ENCODE measurements at places on chromosomes 16 and 17.

DNA sequence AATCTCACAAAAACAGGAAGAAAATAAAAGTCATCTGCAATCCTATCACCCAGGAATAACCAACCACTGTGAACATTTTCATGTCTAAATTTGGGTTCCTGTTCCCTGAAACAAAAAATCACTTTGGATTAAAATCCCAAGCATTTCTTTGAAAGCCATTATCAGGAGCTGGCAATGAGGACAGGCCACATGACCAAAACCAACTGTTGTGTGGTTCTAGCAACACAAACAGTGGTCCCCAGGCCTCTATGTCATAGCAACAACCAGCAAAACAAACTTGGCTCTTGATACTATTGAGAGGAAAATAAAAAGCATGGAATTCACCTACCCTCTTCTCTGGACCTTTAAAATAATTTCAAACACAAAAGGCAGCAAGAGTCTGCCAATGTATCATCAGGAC is 252.5 kb downstream of the SLC39A11 start:
- DNase-seq: no peak

- no peak for DNase-seq
Measured at GRCh38 chr17:43171586-43172487, 823 bp downstream of the NBR1 start.

GRCh38 chr16:83420206-83420760 is 387.5 kb upstream of the HSBP1 start:
- no peak for DNase-seq

GRCh38 chr16:29819506-29819905 is 756 bp upstream of the MVP start:
- no peak for DNase-seq

DNA sequence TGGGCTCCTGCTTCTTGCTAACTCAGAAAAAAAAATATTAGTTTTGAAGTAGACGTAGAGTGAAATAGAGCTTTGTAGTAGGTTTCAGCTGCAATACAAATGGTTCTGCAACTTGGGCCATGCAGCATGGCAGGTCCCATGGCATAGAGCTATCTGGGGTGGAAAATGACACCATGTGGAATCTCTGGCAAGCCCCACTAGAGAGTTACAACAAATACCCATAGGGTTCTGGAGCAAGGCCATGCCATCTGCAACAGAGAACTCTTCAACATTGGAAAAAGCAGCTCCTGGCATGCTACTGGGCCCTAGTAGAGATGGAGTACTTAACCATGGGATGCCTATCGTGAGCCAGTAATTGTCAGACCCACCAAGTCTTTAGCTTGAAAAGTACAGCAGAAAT is 25.3 kb upstream of the RBBP6 start:
- no peak for DNase-seq

DNA sequence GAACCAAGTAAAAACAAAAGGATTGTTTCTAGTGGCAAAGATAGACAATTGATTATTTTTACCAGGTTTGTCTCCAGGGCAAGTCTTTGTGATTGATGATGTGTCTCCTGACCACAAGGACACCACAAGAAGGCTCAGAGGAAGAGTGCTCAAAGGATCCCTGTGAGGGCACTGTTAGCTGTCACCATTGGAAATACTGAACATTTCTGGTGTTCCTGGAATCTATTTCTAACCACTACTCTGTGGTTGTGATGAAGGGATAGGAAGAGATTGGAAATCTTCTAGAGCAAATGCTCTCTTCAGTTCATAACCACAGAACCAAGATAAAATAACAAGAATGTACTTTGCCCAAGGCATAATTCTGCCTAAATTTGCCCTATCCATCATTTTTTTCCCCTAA is 15.3 kb downstream of the RNF43 start:
- DNase-seq: no peak

DNA sequence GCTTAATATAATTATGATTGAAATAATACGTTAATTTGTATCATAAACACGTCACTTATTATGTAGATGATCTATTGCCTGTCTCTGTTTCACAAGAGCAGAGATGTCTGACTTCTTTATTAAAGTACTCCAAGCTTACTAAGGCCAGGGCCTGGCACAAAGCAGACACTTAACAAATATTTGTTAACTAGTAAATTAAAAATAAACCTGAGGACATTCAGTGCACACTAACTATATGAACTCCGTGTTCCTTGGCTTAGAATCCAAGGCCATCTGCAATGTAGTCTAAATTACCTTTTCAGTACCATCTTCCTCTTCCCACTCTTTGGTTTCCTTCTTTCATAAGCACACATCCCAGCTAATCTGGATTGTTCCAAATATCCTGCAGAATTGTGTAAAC is 210.8 kb upstream of the SOX9 start:
- no peak for DNase-seq

- DNase-seq: no peak
Measured at GRCh38 chr16:11212798-11213196, 43.2 kb downstream of the SOCS1 start.

- no peak for DNase-seq
Measured at GRCh38 chr17:65901394-65901793, 290.5 kb downstream of the CEP112 start.

DNA sequence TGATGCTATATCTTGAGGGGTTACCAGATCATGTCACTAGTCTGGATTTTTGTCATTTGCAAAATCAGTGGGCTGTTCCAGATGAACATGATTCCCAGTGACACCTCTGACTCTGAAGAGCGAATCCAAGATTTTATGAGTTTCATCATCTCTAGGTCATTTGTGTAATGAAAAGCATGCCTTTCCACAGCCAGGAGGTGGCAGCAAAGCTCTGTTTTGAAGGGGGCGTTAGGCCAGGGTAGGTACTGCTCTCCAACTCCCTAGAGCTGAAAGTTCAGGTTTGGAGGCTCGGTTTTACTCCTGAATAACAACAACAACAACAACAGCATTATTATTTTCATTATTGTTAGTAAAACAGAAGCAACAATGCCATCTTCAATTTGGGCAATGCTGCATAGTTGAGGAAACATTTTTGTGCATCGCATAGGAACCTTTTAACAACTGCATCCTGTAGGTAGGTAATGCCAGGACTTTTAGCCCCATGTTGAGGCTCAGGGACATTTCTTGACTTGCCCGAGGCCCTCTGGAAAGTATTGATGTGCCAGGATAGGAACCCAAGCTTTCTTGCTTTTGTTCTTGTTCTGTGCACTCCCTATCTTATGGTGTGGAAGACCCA is 77.0 kb downstream of the MYH13 start:
- DNase-seq: no peak

- DNase-seq: no peak
Measured at GRCh38 chr17:63311416-63311937, 134.6 kb downstream of the CYB561 start.

GRCh38 chr17:45904866-45905265 is 10.5 kb downstream of the MAPT start:
- DNase-seq: no peak

- DNase-seq: no peak
Measured at GRCh38 chr16:86618431-86619238, 40.3 kb downstream of the FOXL1 start.

- no peak for DNase-seq
Measured at GRCh38 chr17:64259426-64259825, 3.6 kb downstream of the TEX2 start.

DNA sequence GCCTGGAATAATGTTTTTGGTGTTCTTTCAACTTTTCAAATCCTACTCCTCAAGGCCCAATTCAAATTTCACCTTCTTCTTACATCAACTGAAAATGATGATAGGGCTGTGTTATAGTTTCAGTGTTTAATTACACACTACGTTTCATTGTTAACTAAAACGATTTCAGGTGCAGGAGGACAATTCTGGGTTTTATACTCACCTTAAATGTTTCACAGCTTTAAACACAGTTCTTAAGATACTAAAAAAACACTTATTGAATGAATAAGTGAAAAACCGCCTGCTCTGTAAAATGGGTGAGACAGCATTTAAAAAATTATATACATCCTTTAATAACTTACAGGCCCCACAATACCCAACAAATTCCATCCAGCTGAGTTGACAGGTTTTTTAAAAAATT is 6.2 kb upstream of the MPHOSPH6 start:
- DNase-seq: no peak

- DNase-seq: no peak
Measured at GRCh38 chr16:1745900-1746692, 25.2 kb downstream of the NME3 start.

- no peak for DNase-seq
Measured at GRCh38 chr17:15886804-15887203, 58.1 kb upstream of the ADORA2B start.

DNA sequence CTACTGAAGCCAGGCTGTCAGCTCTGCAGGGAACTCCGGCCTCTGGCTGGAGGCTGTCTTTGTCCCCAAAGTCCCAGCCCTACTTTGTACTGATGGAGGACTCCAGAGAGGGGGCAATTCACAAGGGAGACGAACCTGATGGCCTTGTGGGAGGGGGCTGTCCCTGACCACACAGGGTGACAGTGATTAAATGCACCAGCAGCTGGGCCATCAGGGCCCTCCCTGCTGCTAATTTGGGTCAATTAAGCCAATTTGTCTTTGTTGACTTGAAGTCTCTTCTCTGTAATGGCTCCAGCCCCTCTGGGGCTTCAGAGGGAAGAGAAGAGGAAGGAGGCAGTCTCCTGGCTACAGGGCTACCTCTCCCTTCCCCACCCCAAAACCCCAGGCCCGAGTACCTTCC is 22.0 kb downstream of the TMEM132E start:
- DNase-seq: no peak

DNA sequence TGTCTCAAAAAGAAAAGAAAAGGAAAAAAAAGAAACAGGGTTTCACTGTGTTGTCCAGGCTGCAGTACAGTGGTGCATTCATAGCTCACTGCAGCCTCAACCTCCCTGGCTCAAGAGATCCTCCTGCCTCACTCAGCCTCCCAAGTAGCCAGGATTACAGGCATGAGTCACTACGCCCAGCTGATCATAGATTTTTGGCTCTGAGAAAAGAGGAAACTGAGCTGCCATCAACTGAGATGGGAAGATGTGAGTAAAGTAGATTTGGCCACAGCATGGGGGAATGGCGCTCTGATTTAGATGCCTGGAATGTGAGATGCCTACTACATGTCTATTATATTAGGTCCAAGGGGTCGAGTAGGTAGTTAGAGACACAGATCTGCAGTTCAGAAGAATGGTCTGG is 5.9 kb upstream of the NAGS start:
- no peak for DNase-seq

GRCh38 chr17:78591263-78591671 is 14.1 kb upstream of the DNAH17 start:
- DNase-seq: no peak

DNA sequence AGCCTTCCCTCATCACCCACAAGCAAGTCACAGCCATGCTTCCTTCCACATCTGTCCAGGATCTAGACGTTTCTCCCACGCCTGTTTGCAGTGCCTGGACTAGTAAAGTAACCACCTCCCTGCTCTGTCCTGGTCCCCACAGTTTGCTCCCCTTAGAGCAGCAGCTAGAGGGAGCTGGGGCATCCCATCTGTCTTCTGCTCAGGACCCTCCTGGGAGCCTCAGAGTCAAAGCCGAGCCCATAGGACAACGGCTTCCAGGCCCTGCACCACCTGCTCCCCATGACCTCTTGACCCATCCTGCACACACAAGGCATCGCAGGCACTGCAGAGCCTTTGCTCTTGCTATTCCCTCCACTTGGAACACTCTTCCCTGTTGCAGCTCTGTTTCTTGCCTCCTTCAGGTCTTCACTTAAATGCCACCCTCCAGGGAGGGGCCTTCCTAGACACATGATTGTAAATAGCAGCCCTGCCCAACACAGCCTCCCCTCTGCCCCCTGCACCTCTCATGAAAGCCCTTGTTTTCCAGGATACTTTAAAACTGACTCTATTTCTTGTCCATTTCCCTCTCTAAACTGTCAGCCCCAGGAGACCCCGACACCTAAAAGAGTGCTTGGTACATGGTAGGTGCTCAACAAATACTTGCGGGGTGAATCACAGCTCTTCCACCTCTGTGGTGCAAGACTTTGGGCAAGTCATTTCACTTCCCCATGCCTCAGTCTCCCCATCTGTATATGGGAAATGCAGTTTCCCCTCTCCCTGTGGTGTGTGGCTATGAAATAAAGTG is 3.1 kb downstream of the NATD1 start:
- DNase-seq: no peak

- DNase-seq: no peak
Measured at GRCh38 chr16:83887080-83887479, 11.8 kb upstream of the MLYCD start.

- no peak for DNase-seq
Measured at GRCh38 chr17:61635913-61636432, 45.0 kb upstream of the NACA2 start.

DNA sequence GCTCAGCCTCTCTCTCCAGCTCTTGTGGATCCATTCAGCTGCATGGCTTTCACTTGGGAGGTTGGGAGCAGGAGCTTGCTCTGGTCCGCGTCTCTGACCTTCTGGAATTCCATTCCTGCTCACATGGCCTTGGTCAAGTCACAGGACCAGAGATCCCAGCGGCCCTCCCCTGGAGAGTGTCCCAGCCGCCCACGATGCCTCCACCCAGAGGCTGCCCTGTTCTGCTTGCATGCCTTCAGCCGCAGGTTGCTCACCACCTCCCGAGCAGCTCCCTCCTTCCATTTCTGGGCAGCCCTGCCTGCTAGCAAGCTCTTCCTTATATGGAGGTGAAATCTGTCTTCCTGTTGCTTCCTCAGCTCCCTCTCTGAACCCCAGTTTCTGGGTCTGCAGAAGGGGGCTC is 32.6 kb downstream of the RAI1 start:
- no peak for DNase-seq

- DNase-seq: no peak
Measured at GRCh38 chr17:77210946-77211541, 70.3 kb downstream of the SEC14L1 start.

- DNase-seq: no peak
Measured at GRCh38 chr16:50038286-50038685, 13.3 kb downstream of the CNEP1R1 start.

DNA sequence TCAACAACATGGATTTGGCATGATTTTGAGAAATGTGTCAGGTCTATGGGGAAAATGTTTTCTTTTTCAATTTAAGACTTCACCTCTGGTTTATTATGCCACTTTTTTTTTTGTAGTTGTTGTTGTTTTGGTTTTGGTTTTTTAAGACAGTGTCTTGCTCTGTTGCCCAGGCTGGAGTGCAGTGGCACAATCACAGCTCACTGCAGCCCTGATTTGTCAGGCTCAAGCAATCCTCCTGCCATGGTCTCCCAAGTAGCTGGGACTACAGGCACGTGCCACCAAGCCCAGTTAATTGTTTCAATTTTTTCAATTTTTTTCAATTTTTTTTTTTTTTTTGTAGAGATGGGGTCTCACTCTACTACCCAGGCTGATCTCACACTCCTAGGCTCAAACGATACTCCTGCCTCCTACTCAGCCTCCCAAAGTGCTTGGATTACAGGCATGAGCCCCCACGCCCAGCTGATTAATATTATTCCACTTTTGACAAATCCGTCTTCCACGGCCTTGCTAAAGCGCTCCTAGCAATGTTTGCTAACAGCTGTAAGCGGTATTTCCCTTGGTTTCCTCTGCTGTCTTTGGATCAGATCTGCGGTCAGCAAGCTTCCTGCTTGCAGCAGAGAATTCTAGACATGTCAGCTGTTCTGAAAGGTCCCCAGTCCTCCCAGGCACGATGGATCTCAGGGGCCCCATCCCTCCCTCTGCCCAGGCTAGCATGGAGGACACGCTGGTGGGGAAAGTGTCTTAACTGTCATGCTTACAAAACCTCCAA is 7.0 kb upstream of the MILR1 start:
- no peak for DNase-seq

GRCh38 chr16:10308305-10309193 is 77.3 kb upstream of the ATF7IP2 start:
- no peak for DNase-seq

GRCh38 chr17:41536741-41537613 is 8.9 kb upstream of the KRT19 start:
- DNase-seq: no peak

GRCh38 chr16:28110074-28110473 is 46.6 kb upstream of the GSG1L start:
- DNase-seq: no peak

- DNase-seq: no peak
Measured at GRCh38 chr16:58365623-58366022, 26.6 kb upstream of the GINS3 start.
